Left colon (tissue), 2 donors: ENCODE measurements at places on chromosomes 7 and 10.

GRCh38 chr7:37683246-37684120 lies at the start of gene GPR141:
Gene GPR141, plus strand, starts transcription at chr7:37683766. Its CDS starts 56,628 bp downstream, at chr7:37740394.
- no peak for DNase-seq

DNA sequence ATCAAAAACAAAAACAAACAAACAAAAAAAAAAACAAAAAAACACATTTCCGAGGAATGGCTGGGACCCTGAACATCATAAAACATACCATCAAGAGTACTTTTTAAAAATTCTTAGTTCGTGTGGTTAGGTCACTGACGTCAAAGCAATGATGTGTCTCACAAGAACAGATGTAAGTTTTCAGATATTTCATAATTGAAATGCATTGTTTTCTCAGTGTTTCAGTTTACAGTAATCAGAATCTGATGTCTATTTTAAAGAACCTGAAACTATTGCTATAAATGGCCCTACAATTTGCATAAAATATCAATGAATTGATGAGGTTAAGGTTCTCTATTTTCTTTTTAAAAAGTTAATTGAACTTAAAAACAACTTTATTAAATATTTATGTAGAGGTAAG lies 103.7 kb upstream of the HGF start:
- DNase-seq: no peak

- DNase-seq: no peak
Observed at GRCh38 chr7:132390705-132391104, 185.6 kb downstream of the PLXNA4 start.

GRCh38 chr10:22544325-22545068 lies 169.9 kb downstream of the PIP4K2A start:
- DNase-seq: no peak

GRCh38 chr7:27945058-27945795 lies 205.3 kb downstream of the TAX1BP1 start:
- no peak for DNase-seq

- DNase-seq: no peak
Observed at GRCh38 chr7:158050441-158050977, 537.1 kb downstream of the PTPRN2 start.

GRCh38 chr10:61280303-61280702 lies 172.9 kb downstream of the TMEM26 start:
- DNase-seq: no peak

DNA sequence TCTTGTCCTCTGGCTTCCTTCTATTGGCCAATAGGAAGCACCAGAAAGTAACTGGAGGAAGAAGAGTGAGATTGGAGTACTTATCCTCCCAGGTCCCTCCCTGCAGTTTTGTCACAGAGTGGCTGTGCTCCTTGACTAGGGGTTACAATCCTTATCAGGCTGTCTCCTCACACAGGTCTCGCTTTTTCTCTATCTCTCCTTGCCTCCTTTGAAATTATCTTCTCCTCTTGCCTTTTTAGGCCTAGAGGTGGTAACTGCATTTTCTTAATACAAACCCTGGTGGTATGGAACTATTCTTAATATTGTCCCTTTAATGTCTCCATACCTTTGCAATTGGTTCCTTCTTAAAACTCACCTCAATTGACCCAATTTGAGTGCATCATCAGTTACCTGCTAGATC lies 2.7 kb downstream of the PRSS37 start:
- DNase-seq: no peak

DNA sequence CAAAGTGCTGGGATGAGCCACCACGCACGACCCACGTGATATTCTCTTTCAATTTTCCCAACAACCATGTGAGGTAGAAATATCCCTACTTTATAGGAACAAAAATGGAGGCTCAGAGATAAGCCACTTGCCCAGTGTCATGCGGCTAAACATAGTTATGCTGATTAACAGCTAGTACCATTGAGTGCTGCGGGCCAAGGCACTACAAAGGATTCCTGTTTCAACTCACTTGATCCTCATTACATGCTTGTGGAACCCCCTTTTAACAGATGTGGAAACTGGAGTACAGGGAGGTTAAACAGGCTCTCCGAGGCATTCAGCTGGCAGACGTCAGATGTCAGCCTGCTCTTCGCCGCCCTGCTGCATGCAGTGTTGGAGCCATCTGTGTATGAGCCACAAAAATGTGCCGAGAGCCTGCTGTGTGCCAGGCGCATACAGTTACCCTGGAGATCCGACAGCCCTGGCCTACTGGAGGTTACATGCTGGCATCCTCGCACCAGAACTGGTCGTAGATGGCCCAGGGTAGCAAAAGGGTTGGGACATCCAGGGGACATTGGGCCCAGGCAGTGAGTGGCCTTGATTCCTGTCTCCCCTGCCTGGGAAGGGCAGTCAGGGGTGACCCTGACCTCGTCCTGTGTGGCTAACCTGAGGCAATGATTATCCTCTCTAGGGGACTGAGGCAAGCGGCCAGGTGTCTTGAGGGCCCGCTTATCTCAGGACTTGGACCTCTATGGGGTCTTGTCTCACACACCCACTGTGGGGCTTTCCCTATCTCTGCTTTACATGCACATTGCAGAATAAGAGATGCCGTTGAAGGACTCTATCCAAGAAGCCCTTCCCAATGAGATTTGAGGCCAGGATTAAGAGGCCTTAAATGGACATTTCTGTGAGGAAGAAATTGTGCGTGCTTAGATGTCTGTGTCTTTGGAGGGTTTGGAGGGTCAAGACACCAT lies 18.5 kb upstream of the SRGN start:
- DNase-seq: no peak

- DNase-seq: peak; percentile 21
Observed at GRCh38 chr7:74093671-74094223, 10.1 kb downstream of the LIMK1 start.

GRCh38 chr10:1538121-1538520 lies 199.2 kb downstream of the ADARB2 start:
- DNase-seq: no peak

GRCh38 chr7:92702535-92702934 lies 112.3 kb upstream of the FAM133B start:
- no peak for DNase-seq

- no peak for DNase-seq
Observed at GRCh38 chr7:73683788-73684693, 644 bp downstream of the BUD23 start.

DNA sequence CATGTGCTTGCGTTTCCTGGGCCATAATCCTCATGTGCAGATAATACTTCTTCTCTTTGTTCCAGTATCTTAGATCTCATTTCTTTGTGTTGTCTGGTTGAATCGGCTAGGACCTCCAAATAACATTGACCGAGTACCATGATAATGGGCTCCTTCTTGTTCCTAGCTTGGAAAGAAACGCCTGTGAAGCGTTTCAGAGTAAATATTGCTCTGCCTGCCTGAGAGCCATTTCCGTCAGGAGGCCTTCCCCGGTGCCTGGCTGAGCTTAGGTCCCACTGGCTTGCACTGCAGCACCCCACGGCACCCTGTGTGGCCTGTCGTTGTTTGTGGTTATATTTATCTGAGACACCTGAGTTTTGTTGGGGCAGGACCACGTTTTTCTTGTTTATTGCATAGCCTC lies 17.7 kb downstream of the FOXK1 start:
- no peak for DNase-seq

DNA sequence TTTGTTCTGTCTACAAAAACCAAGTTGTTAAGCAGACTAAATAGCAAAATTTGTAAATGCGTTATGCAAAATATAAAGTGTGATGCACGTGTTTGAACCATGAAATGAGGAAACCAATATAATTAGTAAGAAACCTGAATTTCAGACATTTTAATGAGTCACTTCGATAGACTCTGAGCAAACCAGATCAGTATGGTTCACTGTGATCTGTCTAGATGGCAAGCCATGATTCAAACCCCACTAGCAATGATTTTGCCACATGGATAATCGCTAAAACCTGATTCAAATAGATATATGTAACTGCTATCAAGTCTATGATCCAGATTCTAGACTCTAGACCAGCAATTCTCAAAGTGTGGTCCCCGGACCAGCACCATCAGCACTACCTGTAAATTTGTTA lies 24.8 kb downstream of the ZC3HAV1 start:
- DNase-seq: no peak

DNA sequence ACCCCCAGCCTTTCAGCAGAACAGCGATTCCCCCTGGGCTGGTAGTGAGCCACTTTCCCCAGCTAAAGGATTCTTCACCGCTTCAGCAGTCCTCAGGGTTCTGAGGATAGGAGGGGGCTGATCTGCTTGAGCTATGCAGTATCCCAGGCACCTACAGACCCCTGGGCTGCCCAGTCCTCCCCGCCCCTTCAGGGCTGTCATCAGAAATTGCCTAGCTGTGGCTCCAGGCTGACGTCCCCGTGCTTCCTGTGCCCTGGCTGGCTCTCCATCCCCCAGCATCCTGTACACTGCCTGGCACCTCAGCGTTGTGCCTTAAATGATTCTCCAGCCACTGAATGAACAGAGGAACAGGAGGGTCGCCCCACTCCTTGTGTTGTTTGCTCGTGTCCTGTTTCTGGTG lies 38.4 kb upstream of the CDH23 start:
- no peak for DNase-seq

DNA sequence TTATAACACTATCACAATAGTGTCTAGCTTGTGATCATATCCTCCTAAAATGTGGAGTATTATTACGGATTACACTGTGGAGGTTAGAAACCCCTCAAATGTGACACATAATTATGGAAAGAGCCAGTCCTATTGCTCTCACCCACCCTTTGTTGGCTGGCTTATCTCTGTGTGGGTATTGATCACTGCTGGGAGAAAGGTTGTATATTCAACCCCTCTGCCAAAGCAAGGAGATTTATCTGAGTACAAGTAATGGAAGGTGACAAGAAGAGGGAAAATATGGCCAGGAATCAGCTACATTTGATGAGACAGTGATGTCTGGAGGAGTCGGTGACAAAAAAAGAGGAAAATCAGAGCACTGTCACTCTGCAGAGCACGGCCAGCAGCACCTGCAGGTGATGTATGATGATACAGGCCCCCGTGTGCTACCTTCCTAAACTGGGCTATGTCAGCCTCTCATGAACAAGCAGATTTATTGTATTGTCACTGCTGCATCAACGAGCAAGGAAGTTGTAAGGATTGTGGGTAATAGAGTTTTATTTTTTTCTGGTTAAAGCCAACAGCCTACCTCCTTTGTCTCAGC lies 235.3 kb downstream of the PHF14 start:
- no peak for DNase-seq

DNA sequence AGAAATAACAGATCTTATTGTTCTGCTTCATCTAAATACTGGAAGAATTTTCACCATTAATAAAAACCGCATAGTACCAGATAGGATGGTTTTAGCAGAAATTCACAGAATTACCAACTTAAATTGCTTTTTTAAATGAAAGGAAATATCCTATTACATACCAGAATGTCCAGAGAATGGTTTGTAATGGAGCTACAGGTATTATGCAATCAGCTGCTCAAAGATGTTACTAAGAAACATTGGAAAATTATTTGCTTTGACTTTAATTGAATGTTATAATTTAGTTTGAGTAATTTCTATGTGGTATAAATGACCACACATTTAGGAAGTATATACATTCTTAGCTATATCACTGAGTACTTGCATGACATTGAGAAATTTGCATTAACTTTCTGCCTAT lies 338.3 kb downstream of the ETV1 start:
- DNase-seq: no peak

GRCh38 chr10:11448190-11448544 lies 163.3 kb downstream of the USP6NL start:
- no peak for DNase-seq

GRCh38 chr10:132328738-132329137 lies 3.3 kb upstream of the LRRC27 start:
- no peak for DNase-seq

DNA sequence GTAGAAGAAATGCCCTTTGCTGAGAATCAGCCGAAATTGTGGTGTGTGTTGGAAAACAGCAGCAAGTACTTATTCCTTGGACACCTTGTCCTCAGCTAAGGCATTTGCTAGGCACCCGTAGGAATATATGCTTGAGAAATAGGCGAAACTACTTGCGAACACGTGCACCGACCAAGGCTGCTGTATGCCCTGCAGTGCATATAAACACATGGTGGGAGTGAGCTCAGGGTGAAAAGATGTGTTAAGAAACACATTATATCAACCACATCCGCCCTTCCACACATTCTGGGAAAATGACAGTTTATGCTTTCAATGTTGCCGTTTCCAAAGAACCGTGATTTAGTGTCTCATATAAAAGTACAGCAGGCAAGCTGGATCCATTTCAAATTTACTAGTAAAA lies 199.2 kb downstream of the JCAD start:
- no peak for DNase-seq

DNA sequence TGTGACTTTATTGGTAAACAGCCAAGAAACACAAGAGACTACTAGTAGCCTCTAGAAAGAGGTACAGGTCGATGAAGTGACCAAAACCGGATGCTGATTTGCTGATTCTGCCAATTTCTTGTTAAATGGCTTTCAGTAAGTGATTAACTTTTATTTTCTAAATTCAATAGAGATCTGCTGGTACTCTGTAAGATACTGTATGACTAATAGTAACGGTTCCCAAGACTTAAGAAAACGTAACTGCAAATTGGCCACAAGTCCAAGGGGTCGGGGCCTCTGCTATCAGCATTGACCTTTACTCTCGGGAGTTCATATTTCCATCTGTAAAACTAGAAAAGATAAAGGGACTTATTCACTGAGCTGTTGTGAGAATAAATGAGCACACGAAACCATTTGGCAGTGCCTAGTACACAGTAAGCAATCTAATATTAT lies 1.4 kb downstream of the FAM3C start:
- no peak for DNase-seq

DNA sequence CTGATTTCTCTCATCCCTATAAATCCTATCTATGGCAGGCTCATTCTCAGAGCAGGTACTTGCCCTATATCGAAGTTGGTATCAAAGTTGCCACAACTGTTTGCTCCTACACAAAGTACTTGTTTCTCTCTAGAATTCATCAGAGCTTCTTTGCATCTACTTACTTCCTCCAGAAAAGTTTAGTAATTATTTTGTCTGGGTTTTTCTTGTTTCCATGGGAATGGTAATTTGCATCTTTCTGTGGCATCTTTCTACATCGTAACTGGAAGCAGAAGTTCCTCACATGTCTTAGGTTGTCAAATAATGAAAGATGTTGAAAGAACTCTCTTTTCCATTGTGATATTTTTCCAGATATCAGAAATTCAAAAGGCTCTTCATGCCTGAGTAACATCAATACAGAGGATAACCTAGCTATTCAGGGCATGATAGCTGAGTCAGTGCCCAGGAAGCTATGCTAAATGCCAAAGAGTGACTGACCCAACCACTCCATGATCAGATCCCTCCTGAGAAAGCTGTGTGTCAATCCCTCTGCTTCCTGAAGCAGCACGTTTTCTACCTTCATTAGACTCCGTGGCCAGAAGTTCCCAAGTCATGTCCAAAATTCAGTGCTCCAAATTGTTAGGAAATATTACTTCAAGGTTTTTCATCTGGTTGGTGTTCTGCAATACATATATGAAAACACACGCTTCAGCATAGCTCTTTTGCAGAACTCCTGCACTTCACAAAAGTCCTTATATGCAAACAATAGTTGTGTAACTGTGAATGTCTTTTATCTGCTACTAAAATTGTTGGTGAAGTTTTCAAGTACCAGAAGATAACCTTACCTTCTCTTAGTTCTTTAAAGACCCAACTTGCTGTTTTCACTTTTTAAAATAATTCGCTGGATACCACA lies 216.5 kb downstream of the VTI1A start:
- no peak for DNase-seq

- no peak for DNase-seq
Observed at GRCh38 chr7:116540743-116541142, 15.9 kb downstream of the CAV1 start.
